ENCODE measurements at places on chromosomes 3 and 15. TPM values are rescaled to one million over a fixed set of nuclear protein-coding genes. Genes with fewer than 3 reads are reported as not detected.

OR5K2 gene
- not detected for total RNA-seq

CKMT1A gene
- total RNA-seq = not detected

TAGLN3 gene
- total RNA-seq = not detected

GRCh38 chr3:41035456-41036022 lies 163.8 kb upstream of the CTNNB1 start:
- no peaks in the 10 kb centered on the region for H3K27me3 ChIP-seq
- no peak overlapping the region for H3K4me3 ChIP-seq
- no peaks in the 10 kb centered on the region for H3K4me1 ChIP-seq
- DNase-seq = no peak

DNA sequence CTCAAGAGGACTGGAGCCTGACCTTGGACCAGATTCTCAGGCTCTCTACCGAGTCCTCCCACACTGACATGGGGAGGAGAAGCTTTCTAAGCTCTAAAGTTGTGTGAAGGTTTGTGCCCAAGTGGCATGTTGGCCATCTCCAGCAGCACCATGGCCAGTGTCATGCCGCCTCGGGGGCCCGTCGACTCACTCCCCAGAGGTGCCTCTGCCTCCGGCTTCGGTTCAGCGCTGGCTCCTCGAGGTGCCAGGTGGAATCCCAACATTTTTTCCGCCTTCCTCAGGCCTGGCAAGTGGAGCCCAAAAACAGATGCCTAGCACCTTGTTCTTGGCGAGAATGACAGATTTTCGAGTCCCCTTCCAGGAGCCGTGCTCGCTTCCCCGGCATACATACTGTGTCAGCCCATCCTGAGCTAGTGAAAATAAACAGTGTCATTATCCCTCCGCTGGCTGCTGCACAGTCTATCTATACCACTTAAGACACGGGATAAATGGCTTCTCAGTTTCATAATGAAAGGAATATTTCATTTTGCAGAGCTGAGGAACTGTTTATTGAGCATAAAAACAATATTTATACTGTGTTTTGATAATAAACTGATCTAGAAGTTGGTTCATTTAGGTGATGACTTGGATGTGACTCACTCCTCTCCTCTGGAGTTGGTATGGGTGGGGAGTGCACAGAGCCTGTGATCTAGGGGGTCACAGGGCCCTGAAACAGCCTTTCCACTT lies 328.5 kb upstream of the TLE3 start:
- peaks cover 12% of the 10 kb centered on the region for H3K4me1 ChIP-seq
- H3K36me3 ChIP-seq = no peaks in the 10 kb centered on the region
- DNase-seq = peak; percentile 93
- H3K27ac ChIP-seq = no peak overlapping the region
